ENCODE measurements at places on chromosomes 4 and X. TPM values are rescaled to one million over a fixed set of nuclear protein-coding genes. Genes with fewer than 3 reads are reported as not detected.

The LDB2 gene
- total RNA-seq, result 128 TPM

DNA sequence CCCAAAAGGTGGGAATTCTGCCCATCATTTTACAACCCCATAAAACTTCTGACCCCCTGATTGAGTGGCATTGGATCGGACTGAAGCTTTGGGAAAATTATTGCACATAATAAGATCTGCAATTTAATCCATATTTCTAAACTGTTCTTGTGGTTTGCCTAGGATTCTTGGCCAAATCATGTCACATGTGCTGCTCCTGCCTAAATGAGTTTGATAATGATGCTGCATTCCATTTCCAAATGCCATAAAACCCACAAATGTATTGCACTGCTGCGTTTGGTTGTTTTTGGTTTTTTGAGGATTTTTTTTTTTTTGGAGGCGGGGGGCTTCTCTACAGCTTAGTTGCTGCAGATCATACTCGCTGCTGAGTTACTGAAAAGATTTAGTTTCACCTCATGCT lies 153.6 kb downstream of the QDPR start:
- DNase-seq, result no peak

DNA sequence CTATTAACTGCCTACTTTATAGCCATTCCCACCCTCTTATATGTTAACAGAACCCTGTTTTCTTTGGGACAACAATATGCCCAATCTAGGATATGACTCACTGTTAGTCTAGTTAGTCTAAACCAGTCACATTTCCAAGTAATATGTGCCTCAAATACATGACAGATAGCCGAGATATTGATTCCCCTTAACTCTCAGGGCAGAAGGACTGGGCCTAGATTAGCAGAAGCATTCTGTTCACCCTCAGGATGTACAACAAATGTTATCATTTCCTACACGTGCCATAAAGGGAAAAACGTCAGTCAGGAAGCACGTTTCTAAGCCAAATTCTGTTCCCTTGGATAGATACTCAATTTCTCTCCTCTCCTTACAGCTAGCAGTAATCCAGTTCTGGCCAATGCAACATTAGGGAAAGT lies 114.1 kb downstream of the SLC10A7 start:
- no peak for DNase-seq

DNA sequence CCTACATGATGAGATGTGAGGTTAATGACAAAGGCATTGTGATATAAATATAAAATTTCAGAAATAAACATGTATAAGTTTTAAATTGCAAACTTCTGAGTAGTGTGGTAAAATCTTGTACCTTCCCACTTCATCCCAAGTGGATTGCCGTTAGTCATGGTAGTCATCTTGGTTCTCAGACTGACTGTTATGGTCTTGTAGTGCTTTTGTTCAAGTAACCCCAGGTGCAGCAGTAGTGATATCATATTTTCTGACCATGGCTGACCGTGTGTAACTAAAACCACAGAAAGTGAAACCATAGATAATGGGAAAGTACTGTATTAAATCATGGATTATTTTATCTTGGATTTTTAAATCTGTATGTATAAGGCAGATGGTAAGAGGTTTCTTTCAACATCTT lies 74.8 kb upstream of the SLIT2 start:
- no peak for DNase-seq

- no peak for DNase-seq
These were observed 9.9 kb upstream of the CCNQ start for GRCh38 chrX:153608806-153609205.

The ANK2 gene
- total RNA-seq, result 117 TPM

The PLP2 gene
- total RNA-seq, result 159 TPM

DNA sequence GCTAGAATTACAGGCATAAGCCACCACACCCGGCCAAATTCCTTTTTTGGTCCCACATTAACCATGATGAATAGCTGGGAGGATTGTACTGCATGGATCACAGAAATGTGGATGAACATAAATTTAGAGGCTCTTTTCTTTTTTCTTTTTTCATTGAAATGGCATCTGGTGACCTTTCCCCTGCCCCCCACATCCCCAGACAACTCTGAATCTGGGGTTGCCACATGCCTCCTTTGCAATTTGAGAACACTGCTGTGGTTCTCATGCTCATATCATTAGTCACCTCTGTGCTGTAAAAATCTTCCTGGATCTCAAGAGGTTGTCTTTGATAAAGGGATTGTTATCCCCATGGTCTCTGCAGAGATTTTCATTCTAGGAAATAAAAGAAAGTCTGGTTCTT lies 22.8 kb upstream of the FMR1NB start:
- DNase-seq, result no peak

- no peak for DNase-seq
These were observed 1405.0 kb upstream of the IGFBP7 start for GRCh38 chr4:58515226-58515625.

GRCh38 chr4:4726051-4726450 lies 133.4 kb upstream of the MSX1 start:
- no peak for DNase-seq

- DNase-seq, result no peak
These were observed 88.3 kb downstream of the ZAR1 start for GRCh38 chr4:48578132-48578968.

GRCh38 chr4:67743194-67743593 lies 11.0 kb downstream of the GNRHR start:
- no peak for DNase-seq

GRCh38 chrX:133908223-133908955 lies 77.0 kb downstream of the GPC3 start:
- no peak for DNase-seq

Data from aorta (tissue), 5 donors.